Breast epithelium (tissue), 4 donors: ENCODE measurements at places on chromosomes 2 and 18. TPM values are rescaled to one million over a fixed set of nuclear protein-coding genes. Genes with fewer than 3 reads are reported as not detected.

The KANSL1L gene
- 52.8 TPM for total RNA-seq

The ABCB11 gene
- total RNA-seq: 18.4 TPM

The OXER1 gene
- 1.0 TPM for total RNA-seq

The SLC23A3 gene
- total RNA-seq: 0.48 TPM

The B3GNT7 gene
- 2.3 TPM for total RNA-seq

The ZNF385B gene
- total RNA-seq: 4.5 TPM

The WBP1 gene
- total RNA-seq: 70.0 TPM

- DNase-seq: no peak
Measured at GRCh38 chr2:156657809-156658208, 221.6 kb downstream of the GPD2 start.

- peak; percentile 57 for DNase-seq
Measured at GRCh38 chr18:79476031-79476917, 80.5 kb downstream of the NFATC1 start.

DNA sequence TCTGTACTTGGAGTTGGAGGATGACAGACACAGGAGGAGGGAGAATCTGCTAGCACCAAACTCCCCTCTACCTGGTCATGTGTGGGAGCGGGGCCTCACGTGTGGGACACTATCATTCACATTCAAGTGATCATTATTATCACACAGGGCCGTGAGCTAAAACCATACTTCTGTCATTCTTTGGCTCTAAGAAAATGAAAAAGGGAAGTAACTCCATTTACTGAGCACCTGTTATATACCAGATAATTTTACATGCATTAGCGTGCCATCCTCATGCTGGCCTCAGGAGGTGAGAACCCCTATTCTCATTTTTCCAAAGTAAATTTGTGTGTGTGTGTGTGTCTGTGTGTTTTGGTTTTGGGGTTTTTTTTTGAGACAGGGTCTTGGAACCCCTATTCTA lies 150.1 kb downstream of the GLI2 start:
- DNase-seq: no peak

DNA sequence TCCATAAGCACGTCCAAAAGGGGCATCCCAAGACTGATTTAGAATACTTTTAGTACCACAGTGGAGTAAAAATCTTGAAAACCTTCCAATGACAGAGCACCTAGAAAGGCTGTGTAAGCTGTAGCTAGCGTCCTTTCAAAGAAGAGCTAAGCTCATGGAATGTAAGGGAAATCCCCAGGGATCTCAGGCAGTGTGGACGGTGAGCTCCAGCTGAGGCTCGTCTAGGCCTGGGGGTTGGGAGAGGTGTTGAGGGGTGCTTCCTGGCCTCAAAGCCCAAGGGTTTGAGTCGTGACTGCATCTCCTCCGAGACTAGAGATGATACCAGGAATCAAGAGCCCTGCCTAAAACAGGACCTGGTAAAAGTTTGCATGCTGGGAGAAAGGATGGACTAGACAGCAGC lies 7.6 kb downstream of the CTIF start:
- DNase-seq: no peak

DNA sequence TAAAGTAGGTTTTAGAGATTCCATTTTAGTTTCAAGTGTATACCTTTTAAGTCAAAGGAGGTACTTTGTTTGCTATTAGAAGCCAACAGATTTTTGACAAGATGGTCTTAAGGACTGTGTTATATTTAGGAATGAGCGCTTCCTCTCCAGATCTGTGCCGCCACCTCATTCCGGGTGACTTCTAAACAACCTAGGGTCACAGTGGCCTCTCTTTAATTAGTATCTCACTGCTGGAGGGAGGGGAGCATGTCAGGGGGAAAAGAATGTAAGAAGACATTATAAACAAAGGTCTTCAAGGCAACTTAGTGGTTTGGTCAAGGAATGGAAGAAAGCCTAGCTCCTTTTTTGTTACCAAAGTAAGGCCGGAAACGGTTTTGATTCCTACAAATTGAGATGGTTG lies 67.0 kb downstream of the RBMS1 start:
- no peak for DNase-seq

- no peak for DNase-seq
Measured at GRCh38 chr2:28338831-28339321, 53.8 kb upstream of the FOSL2 start.

GRCh38 chr2:3130889-3131635 lies 246.6 kb downstream of the EIPR1 start:
- DNase-seq: no peak

DNA sequence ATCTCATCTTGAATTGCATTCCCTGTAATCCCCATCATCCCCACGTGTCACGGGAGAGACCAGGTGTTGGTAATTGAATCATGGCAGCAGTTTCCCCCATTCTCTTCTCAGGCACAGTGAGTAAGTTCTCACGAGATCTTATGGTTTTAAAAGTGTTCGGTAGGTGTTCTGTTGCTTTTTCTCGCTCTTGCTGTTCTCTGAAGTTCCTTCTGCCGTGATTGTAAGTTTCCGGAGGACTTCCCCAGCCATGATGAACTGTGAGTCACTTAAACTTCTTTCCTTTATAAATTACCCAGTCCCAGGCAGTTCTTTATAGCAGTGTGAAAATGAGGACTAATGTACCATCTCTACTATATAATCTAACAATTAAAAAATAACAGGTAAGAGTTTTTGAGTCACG lies 409.9 kb upstream of the NRXN1 start:
- no peak for DNase-seq

DNA sequence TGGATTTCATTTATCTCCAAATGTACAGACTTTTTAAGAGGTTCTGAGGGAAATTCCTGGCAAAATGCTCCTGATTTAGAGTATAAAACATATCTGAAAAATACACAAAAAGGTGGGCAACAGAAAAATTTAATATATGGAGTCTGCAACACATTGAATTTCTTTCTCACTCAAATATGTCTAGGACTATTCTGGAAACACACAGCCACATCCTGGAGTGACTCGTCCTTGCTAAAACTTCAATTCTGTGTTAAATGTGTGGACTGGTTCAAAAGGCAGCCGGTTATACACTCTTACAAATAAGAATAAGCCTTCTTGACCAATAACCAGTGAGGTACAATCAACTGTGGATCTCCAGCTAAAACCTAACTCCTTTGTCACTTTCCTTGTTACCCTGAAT lies 44.1 kb upstream of the RND3 start:
- no peak for DNase-seq

GRCh38 chr2:133837441-133838094 lies 269.3 kb upstream of the NCKAP5 start:
- DNase-seq: no peak

DNA sequence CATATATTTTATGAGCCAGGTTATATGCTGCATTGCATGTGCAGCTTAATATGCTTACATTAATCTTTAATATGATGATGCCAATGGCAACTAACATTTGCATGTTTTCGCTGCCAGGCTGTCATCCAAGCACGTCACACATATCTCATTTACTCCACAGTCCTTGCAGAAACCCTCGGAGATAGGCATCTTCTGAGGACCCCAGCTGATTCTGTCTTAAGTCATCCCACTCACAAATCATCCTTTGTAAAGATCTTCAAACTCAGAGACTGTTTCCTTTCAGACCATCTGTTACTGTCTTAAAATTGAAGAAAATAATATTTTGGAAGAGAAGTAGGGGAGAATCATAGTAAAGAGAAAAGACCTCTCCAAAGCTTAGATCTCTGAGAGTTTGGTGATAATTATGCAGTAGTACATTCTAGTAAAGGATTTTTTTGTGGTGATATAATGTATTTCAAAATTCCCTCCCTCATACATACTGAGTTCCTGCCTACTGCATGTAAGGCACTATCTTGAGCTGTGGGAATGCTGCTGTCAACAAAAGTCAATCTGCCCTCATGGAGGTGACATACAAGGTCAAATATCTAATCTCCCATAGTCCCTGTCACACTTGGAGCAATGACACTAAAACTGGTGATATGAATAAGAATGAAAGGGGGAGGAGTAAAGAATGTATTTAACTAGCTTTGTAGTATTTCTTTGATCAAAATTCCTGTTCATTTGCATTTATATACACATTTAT lies 11.0 kb downstream of the ITGA4 start:
- DNase-seq: no peak
